Activated CD8-positive, alpha-beta memory T cell treated with anti-CD3 and anti-CD28 coated beads, Interleukin-2, amount 10 ng/mL, durations not matched to agents 7 days and 5 days (primary cell): ENCODE measurements at places on chromosomes 3 and 15. TPM values are rescaled to one million over a fixed set of nuclear protein-coding genes. Genes with fewer than 3 reads are reported as not detected.
A peak's percentile ranks its signal among the peaks of the same experiment; 100 is the strongest.

SLC22A13 gene
- 1.1 TPM for total RNA-seq

ACKR4 gene
- not detected for total RNA-seq

NLGN1 gene
- total RNA-seq, result not detected

IGF2BP2 gene
- 0.09 TPM for total RNA-seq

PLXND1 gene
- 3.0 TPM for total RNA-seq

NR1I2 gene
- 0.35 TPM for total RNA-seq

LYZL4 gene
- not detected for total RNA-seq

KLF15 gene
- total RNA-seq, result not detected

C3orf62 gene
- total RNA-seq, result 7.1 TPM

CPNE9 gene
- not detected for total RNA-seq

APBA2 gene
- total RNA-seq, result 2.6 TPM

CFAP92 gene
- total RNA-seq, result 0.12 TPM

FBXO40 gene
- not detected for total RNA-seq

SYNM gene
- total RNA-seq, result 1.5 TPM

GOLGA8K gene
- total RNA-seq, result 1.5 TPM

- peak; percentile 75 for DNase-seq
Measured at GRCh38 chr15:58453931-58454793, 22.4 kb downstream of the LIPC start.

GRCh38 chr3:85068911-85069310, 110.1 kb downstream of the CADM2 start:
- no peak for DNase-seq

GRCh38 chr15:40510201-40510600, 39.4 kb downstream of the CHST14 start:
- no peak for DNase-seq

DNA sequence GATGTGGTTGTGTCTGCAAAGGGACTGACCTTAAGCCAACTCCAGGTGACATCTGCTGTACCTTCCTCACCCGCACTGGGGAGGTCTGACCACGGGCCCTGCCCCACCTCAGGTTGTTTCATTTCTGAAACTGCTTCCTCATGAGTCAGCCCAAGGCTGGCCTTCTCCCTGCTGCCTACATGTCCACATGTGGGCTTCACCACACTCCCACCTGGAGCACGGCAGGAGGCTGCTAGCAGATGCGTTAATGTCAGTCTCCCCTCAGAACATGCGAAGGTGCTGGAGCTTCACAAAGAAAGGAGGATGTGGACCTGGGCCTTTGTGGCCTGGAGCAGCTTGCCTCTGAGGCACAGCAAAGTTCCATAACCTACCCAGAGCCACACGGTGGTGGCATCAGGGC, 69.4 kb upstream of the PLXNA1 start:
- DNase-seq, result peak; percentile 60

- no peak for DNase-seq
Measured at GRCh38 chr3:160163229-160163878, 61.9 kb upstream of the C3orf80 start.

- no peak for DNase-seq
Measured at GRCh38 chr3:71055257-71056001, 528.1 kb downstream of the FOXP1 start.

DNA sequence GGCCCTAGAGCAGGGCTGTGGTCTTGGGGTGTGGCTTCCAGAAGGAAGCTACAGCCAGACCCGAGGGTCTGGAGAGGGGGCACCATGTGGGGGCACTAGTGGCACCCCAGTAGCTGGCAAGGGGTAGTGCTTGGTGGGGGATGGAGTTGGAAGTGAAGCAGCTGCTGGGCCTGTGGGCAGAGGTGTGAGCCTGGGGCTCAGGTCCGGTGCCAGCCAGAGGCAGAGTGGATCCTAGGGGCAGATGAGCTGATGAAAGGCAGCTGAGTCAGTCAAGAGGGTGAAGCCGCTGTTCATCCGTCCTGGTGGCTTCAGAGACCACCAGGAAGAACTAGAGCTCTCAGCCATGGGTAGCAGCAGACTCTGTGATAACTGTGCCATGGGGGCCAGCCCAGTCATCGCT, 172.6 kb downstream of the TBC1D2B start:
- peak; percentile 36 for DNase-seq

DNA sequence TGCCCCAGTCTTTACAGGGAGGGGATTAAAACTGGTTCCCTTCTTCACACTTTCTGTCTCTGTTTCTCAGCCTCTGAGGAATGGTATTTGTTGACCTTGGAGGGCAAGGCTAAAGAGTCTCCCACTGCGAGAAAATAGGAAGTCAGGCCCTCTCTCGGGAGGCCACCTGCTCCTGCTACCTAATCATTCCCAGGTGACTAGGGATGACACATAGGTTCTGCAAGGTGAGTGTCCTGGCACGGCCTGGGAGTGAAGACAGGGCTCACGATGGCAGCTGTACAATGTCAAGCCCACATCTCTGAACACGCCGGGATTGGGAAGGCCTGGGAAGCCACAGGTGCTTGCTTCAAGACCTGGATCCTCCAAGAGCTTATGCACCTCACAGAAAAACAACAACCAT, 314.2 kb downstream of the NTRK3 start:
- no peak for DNase-seq

- no peak for DNase-seq
Measured at GRCh38 chr3:13087320-13087990, 14.2 kb upstream of the IQSEC1 start.

DNA sequence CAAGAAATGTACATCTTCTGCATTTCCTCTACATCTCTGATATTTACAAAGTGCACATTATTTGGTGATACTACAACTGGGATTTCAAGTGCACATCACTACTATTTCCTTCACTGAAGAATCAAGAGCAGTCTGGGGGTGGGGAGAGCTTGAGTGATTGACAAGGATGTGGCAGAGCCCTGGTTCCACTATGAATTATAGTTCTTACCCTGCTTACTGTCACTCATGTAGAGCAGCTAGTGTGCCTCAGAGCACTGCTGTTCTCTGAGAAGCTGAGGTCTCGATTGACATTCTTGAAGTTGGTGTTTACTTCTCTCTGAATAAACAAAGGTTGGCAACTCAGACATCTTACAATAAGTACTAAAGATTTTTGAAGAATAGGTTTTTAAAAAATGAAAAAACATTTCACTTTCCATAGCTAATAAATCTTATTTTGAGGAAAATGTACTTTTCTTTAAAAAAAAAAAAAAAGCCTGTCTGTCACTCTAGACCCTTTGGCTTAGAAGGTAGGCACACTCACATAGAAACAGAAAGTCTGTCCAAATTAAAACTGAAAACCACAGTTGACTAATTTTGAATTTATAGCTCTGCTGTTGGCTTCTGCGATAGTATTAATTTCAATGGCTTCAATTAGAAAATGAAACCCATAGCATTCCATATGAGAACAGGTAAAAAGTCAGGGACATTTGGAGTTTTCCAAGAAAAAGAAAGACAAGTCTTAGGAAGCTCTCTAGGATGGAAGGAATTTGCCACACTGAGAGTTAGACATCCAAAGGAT, 5.6 kb downstream of the GREM1 start:
- peak; percentile 67 for DNase-seq

GRCh38 chr3:143351895-143352608, 232.5 kb downstream of the CHST2 start:
- DNase-seq, result no peak

- no peak for DNase-seq
Measured at GRCh38 chr3:66413151-66413751, 87.6 kb downstream of the LRIG1 start.

DNA sequence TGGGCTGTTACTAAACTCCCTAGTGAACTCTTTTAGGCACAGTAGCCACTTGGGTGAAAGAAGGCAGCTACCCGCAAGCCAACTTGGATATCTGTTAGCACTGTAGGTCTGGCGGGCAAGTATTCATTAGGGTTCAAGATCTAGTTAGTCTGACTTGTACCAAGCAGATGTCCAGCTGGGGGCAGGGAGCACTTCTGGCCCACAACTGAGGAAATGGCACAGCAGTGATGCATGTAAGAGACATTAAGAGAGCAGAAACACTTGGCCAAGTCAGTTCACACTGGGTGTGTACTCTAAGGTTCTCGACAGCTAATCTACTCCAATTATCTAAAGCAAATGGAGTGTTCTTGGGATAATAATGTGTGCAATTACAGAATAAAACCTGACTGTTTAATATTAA, 131.7 kb downstream of the CTNNB1 start:
- DNase-seq, result no peak

DNA sequence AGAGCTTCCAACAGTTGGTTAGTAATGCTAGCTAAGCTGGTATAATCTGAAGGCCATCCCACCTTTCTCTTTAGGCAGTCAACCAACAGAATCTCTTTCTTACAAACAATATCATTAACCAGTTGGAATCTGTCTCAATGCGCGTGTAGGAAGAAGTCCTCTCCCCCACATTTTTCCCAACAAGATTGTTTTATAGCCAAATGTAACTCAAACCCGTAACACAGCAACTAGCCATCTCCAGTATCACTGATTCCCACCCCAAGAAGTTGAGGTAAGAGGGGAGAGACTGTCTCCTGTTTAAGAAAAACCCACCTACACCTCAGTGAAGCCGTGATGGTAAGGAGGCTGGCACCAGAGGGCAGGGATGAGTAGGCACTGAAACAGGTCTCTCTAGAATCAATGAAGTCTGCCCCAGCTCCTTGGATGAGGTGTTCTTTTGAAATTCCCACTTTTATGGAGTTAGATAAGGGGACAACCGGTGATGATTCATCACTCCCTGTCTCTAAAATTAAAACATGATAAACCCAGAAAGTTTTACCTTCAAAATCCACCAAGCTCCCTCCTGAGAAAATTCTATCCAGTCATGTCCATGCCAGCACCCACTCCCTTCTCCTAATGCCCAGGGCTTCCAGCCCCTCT, 30.9 kb downstream of the CDC25A start:
- no peak for DNase-seq

DNA sequence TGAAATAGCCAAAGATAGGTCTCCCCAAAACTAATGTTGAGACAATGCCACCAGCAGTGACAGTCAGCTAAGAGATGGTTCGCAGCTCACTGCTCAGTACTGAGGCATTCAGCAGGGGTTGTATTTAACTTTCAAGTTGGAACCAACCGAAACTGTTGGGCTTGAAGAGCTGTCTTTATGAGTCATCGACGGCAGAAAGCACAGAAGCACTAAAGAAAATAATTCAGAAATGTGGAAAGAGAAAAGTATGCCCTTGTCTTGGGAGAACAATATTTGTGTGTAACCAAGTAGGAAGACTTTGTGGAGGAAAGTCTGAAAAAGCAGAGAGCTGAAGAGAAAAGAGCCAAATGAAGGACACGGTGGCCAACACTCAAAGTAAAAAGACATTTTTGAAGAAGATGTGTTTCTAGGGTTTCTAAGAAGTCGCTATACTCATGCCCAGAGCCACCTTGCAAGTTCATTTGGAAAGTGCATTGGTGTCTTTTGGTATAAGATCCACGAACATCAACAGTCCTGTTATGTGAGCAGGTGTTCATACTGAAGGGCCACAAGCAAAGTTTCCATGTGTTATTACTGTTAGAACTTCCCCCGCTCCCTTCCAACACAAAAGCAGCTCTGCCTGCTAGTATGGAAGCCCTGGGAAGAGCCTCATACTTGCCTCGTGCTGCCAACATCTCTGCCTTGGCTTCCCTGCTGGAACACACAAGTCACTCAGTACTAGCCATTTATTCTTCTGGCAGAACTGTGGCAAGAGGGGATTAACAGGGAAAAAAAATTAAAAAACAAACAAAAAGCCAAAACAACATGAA, 4.1 kb upstream of the RARB start:
- no peak for DNase-seq

- DNase-seq, result no peak
Measured at GRCh38 chr3:64056606-64057180, 33.4 kb upstream of the PSMD6 start.

DNA sequence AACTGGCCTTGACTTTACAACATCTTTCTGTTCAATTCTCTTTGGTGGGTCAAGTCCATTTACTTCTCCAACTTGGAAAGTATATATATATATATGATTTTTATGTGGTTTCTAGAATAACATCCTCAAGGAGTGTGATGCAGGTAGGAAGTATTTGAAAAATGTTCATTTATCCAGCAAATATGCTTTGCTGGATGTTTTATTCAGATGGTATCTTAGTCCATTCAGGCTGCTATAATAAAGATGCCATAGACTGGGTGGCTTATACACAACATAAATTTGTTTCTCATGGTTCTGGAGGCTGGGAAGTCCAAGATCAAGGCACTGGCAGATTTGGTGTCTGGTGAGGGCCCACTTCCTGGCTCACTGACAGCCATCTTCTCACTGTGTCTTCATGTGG, 168.7 kb upstream of the RASGRP1 start:
- no peak for DNase-seq

DNA sequence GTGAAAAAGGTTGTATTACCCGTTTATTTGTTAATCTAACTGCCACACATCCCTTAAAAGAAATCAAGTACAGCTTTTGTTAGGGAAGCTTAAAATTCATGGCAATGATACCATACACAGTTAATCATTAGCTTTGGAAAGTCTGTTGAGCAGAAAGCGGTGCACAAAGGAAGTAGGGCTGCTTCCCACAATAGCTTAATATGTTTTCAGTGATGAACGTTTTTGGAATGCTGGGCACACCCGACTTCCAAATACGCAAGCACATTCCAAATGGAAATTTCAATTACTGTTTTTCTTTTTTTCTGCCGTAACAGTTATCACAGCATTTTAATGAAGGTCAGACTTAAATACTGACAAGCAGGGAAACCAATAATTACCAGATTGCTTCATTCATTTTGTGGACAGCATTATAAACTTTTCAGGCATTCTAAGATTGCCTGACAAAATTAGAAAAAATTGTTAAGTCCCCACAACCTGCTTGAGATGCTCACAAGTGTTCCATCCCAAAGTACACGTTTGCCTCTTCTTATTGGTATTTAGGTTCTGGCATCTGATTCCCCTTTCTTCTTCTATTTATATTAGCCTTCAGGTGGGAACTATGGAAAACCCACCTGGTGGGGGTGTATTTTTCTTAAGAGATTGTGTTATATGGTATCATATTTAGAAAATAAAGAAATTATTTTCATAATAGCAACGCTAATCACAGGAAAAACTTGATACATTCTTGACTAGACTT, 1.1 kb upstream of the ECT2 start:
- no peak for DNase-seq

DNA sequence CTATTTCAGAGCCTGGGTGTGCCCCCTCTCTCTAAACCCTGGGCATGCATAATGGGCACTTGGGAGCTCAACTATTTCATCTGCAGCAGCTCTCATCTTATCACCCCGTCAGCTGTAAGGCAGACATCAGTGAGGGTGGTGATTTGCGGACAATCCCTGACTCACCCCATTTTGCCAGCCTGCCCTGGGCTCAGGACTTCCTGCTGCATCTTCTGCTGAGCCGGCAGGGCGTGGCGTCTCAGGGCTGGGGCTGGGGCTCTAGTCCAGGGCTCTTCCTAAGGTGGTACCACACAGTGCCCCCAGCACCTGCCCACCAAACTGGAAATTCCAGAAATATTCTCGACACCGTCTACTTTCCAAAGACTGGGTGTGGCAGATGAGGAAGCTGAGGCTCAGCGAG, 925 bp upstream of the PSTPIP1 start:
- peak; percentile 82 for DNase-seq
